ENCODE measurements at places on chromosomes 4 and X.

DNA sequence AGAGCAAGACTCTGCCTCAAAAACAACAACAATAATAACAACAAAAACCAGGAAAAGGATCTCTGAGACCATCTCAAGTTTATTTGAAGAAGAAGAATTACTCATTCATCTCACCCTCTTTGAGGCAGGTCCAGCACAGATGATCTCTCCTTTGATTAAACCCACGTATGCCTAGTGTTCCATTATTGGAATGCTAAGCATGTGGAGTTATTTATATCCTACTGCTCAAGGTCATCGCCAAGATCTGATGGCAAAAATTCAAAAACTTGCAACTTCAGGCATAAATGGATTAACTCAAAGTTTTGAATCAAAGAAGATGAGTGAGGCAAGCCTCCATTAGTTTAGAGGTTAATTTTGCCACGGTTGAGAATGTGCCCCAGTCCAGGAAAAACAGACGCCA lies 184.2 kb downstream of the DHRSX start:
- no peak for DNase-seq

GRCh38 chr4:119693126-119693525 lies 64.5 kb upstream of the PDE5A start:
- no peak for DNase-seq

DNA sequence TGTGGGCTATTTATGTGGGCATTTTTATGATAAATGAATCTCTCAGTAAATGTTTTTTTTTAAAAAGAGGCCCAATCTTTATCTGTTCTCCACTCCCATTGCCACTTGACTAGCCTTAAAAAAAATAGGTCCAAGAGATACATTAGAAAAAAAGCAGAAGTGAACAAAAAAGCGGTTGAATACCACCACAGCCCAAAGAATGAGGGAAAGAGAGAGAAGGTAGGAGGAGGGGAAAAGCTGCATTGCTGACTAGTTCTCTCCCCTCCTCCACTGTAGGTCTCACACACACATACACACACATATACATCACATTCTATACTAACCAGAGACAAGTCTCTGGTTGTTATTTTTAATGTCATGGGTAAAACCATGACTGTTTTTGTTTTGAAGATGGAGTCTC lies 95.8 kb upstream of the IL13RA1 start:
- no peak for DNase-seq

DNA sequence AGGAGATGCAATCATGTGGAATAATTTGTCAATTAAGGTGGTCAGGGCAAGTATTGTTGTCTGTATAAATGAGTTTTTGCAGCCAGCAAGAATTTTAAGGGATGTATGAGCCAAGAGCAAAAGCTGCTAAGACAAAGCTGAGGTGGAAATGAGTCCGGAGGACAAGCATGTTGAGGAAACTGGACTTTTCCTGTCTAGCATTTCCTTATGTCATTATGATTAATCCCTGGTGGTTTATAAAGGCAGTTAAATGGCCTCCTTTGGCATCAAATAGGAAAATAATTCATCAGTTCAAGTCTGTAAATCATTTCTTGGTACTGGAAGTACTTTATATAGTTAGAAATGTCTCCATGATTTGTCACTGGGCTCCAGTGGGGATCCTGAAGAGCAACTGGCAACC lies 61.6 kb upstream of the TEX13A start:
- DNase-seq, result no peak

- no peak for DNase-seq
Measured at GRCh38 chr4:106806158-106806797, 229.8 kb downstream of the DKK2 start.

DNA sequence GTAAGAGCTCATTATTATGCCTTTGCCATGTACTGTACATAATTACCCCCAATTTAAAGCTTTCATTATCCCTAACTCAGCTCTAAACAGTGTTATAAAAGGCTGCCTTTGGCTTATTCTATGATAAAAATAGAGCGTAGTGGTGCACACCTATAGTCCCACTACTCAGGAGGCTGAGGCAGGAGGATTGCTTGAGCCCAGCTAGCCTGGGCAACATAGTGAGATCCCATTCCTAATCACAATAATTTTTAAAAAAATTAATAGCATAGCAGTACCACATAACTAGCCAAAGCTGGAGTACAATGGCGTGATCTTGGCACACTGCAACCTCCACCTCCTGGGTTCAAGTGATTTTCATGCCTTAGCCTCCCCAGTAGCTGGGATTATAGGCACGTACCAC lies 112.4 kb downstream of the PDS5A start:
- DNase-seq, result no peak

- no peak for DNase-seq
Measured at GRCh38 chrX:86148594-86148993, 343 bp downstream of the DACH2 start.

DNA sequence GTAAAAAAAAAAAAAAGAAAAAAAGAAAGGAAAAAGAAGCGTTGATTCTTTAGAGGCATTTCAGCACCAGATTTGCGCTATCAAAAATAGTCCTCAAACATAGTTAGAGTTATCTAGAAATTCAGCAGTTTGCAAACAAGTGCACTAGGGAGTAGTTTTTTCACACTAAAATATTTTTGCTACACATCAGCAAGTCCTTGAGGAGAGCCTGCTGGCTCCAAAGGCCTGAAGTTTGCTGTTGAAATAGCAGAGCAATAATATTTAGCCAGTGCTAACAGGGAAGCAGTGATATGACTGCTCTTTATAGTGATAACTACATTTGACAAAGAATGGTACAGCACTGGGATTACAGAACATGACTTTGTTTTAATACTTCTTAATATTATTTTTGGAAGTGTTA lies 472.2 kb downstream of the PCDH7 start:
- no peak for DNase-seq

- DNase-seq, result no peak
Measured at GRCh38 chr4:123749383-123749782, 352.8 kb downstream of the SPRY1 start.

DNA sequence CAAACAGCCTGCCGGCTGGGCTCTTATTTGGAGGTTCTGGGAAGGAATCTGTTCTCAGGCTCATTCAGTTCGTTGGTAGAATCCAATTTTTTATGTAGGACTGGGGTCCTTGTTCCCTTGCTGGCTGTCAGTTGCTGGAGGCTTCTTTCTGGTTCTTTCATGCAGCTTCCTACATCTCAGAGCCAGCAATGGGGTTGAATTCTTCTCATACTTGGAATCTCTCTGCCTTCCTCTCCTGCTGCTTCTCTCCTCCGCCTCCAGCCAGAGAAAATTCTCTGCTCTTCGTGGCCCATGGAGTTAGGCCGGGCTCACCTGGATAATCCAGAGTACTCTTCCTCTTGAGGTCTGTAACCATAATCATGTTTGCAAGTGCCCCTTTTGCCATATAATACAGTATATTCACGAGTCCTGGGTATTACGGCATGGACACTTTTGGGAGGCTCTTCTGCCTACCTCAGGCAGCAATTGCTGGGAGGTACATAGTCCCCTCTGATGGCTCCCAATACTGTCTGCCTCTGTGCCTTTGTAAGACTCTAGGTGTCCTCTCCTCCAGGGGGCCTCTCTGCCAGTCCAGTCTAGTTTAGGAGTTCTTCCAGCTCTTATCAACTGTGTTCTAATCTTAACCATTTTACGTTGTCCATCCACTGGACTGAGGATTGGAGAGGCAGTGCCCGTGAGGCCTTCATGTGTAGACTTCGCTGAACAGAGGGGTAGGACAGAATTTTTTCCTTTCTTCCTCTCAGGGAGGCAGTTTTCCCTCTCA lies 2.2 kb downstream of the TRMT44 start:
- no peak for DNase-seq

DNA sequence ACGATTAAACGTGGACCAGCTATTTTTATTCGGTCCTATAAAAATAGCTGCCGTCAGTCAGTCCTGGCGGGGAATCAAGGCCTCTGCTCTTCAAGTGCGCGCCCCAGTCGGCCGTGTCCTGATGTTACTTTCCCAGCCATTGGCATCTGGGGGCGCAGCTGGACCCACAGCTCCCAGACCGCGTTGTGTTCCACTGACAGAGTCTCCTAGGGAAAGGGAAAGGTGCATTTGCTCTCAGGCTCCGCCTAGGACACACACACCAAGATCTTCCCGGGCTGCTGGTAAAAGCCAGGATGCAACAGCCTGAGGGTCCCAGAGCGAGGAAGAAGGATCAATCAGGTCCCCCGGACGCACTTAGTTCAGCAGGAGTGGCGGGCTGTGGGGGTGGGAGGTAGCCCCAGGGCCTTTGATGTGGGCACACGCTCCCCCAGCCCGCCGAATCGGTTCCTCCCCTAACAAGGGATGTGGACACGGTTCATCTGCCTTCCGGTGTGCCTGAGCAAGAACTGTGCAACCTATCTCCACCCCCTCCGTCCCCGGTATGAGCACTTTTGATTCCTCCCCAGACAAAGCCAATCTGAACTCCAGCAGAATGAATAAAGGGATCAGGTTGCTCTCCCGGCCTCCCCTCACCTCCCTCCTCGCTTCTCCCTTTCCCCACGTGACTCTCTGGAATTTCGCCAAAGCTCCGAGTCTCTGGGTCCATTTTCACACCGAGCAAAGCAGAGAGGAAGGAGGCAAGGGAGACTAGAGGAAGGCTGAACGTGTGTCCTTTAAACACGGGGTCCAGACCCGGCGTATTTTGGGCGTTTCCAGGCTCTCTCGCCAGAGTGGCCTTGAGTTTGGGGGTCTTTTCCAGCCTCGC lies 626 bp upstream of the FRAS1 start:
- DNase-seq, result no peak

- no peak for DNase-seq
Measured at GRCh38 chrX:135544338-135544948, 24.0 kb downstream of the INTS6L start.

- DNase-seq, result peak; percentile 65
Measured at GRCh38 chr4:101183666-101184373, 163.5 kb downstream of the PPP3CA start.

GRCh38 chr4:113659127-113659526 lies 102.4 kb downstream of the CAMK2D start:
- DNase-seq, result no peak

GRCh38 chrX:139560221-139560620 lies 29.7 kb downstream of the F9 start:
- DNase-seq, result no peak

GRCh38 chr4:160175064-160175643 lies 1072.3 kb downstream of the RAPGEF2 start:
- no peak for DNase-seq

DNA sequence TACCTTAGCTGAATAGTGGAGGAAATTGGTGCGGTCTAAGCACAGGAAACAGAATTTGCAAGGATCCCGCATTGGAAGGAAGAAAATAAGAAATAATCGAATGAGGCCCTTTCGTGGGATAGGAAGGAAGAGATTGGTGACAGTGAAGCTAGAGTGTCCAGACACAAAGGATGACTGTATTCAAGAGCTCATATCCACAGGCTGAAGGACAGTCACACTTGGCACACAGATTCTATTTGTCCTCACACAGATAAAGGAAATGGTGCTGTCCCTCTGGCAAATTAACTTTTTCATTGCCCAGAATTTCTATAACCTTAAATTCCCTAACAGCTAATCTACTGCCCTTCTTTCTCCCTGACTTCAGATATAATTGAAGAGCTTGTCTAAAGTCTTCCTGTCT lies 2188.9 kb upstream of the TENM3 start:
- DNase-seq, result no peak

DNA sequence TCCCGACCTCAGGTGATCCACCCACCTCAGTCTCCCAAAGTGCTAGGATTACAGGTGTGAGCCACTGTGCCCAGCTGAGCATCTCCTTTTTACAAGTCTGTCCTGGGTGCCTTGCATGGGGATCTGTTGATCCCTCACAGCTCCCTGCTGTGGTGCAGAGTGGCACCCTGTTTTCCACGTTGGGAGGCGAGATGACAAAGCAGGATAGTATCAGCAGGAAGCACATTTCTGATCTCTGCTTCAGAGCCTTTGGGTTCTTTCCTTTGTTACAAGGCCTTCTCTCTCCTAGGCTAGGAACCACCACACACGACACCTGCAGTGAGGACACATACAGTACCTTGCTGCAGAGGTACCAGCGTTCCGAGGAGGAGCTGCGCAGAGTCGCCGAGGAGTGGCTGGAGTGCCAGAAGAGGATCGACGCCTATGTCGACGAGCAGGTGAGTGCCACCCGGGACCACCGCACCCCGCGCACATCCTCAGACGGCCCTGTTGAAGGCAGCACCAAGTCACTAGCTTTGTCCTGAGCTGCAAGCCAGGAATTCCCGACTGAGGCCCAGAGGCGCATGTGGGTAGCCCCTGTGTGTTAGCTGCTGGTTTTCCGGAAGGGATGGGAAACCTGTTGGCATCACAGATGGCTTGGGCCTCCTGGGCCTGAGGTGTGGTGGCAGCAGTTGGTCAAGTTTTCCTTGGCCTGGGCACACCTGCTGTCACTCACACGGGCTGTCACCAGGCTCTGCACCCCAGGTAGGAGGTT lies 109.6 kb downstream of the TNIP2 start:
- no peak for DNase-seq

DNA sequence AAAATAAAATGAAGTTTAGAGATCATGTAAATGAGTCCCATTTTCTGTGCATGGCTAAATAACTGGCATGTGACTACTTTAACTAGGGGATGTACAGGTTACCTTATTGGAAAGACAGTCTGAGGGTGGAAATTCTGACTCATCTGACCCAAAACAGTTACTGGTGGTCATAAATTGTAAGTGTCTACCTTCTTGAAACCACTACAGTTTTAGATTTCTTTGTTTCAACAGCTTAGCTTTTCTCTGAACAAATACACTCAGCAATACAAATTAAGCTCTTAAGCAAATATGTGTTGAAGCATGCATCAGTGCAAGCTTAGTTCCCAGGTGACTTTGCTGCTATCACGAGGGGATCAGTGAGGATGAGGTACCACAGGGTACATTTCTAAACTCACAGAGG lies 60.7 kb upstream of the PGM2 start:
- DNase-seq, result no peak

GRCh38 chrX:126900937-126901336 lies 81.4 kb downstream of the PRR32 start:
- no peak for DNase-seq
